Common myeloid progenitor, CD34-positive (primary cell): ENCODE measurements at places on chromosomes 6 and 20.

DNA sequence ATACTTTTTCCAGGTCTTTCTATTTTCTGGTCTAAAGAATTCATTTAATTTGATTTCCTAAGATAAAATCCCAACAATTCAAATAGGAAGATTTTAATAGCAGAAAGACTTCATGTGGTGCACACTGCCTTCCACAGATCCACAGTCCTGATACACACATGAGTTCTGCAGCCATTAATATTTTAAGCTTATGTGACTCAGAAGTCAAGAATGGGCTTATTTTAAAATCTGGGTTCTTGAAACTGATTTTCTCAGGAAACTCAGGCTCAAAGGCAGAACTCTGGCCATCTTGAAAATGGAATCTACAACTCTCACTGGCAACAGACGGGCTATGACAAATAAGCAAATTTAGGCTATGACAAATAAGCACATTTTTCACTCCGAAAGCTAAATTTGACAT lies 88.2 kb downstream of the COL12A1 start:
- no peak overlapping the region for H3K27ac ChIP-seq
- H3K27me3 ChIP-seq, result no peaks in the 10 kb centered on the region
- no peak for DNase-seq
- H3K36me3 ChIP-seq, result no peaks in the 10 kb centered on the region
- no peaks in the 10 kb centered on the region for H3K4me1 ChIP-seq
- no peak overlapping the region for H3K4me3 ChIP-seq

DNA sequence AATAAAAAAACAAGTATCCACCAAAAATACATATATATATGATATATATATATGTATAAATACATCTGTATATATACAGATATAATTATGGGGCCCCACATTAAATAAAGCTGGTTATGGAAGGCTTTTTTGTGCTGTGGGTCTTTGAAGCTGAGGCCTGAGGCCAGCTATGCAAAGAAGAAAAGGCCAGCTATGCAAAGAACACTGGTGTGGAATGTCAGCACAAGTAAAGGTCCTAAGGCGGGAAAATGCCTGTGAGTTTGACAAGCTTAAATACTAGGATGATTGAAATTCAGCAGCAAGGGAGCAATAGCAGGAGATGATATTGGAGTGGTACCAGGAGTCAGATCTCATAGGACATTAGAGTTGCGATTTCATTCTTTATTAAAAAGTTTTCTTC lies 25.2 kb downstream of the ADGRF1 start:
- H3K27ac ChIP-seq, result no peak overlapping the region
- H3K4me3 ChIP-seq, result no peak overlapping the region
- no peaks in the 10 kb centered on the region for H3K27me3 ChIP-seq
- no peaks in the 10 kb centered on the region for H3K36me3 ChIP-seq
- H3K4me1 ChIP-seq, result no peaks in the 10 kb centered on the region

DNA sequence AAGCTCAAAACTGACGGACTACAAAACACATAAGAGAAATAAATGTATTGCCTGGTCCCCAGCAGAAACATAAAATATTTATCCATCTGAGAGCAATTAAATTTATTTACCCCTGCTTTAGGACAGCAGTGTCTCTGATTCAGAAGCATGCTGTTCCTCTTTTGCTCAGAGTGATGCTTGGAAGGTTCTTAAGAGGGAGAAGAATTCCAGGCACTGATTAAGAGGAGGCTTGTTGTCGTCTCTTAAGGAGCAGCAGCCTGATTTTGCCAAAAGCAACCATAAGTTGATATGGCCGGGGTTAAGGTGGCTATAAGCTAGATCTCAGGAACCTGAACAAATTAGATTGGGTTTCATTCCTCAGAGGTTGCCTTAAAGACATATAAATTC lies 25.8 kb downstream of the CAP2 start:
- H3K36me3 ChIP-seq, result no peaks in the 10 kb centered on the region
- H3K27ac ChIP-seq, result no peak overlapping the region
- H3K4me1 ChIP-seq, result no peaks in the 10 kb centered on the region
- DNase-seq, result no peak
- no peak overlapping the region for H3K4me3 ChIP-seq
- no peaks in the 10 kb centered on the region for H3K27me3 ChIP-seq

DNA sequence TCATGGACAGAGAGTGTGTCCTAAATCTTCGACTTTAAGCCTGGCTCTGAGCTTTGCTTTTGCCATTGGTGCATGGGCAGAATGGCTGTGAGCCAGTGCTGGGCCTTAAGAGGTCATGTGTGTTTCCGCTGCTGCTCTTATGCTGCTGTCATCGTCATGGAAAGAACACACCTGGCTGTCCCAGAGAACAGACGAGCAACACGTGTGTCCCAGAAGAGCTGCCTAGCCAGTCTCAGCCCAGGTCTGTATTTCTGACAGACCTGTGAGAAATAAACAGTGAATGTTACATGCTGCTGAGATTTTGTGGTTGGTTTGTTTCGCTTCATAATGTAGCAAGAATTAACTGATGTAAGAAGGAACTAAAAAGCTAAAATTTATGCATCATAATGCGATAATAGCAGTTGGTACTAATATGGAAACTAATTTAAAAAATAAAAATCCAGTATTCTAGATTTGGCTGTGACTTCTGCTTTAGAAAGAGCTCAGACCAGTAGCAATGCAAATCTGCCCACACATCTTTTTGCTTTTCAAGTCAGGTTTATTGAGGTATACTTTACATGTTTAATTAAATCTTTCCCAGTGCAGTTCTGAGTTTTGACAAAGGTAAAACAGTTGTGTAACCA lies 11.5 kb upstream of the SCP2D1 start:
- no peaks in the 10 kb centered on the region for H3K27me3 ChIP-seq
- no peaks in the 10 kb centered on the region for H3K36me3 ChIP-seq
- no peak overlapping the region for H3K27ac ChIP-seq
- H3K4me1 ChIP-seq, result no peaks in the 10 kb centered on the region

- no peak overlapping the region for H3K4me3 ChIP-seq
- no peak for DNase-seq
- no peaks in the 10 kb centered on the region for H3K36me3 ChIP-seq
- H3K27ac ChIP-seq, result no peak overlapping the region
- H3K4me1 ChIP-seq, result no peaks in the 10 kb centered on the region
Measured at GRCh38 chr20:48585061-48585870, 242.5 kb downstream of the PREX1 start.

GRCh38 chr20:37938181-37938750 lies 35.3 kb downstream of the VSTM2L start:
- no peak for DNase-seq
- H3K27ac ChIP-seq, result no peak overlapping the region
- H3K36me3 ChIP-seq, result no peaks in the 10 kb centered on the region
- H3K27me3 ChIP-seq, result no peaks in the 10 kb centered on the region
- H3K4me1 ChIP-seq, result no peaks in the 10 kb centered on the region

- no peak for DNase-seq
- H3K4me3 ChIP-seq, result no peak overlapping the region
- H3K27me3 ChIP-seq, result peaks cover 3% of the 10 kb centered on the region
- H3K27ac ChIP-seq, result no peak overlapping the region
Measured at GRCh38 chr6:116799945-116800344, 28.9 kb downstream of the GPRC6A start.

- H3K4me3 ChIP-seq, result no peak overlapping the region
- H3K27ac ChIP-seq, result no peak overlapping the region
- no peaks in the 10 kb centered on the region for H3K36me3 ChIP-seq
- H3K27me3 ChIP-seq, result no peaks in the 10 kb centered on the region
- peaks cover 9% of the 10 kb centered on the region for H3K4me1 ChIP-seq
Measured at GRCh38 chr6:169729961-169730360, 5.7 kb upstream of the PHF10 start.

- no peaks in the 10 kb centered on the region for H3K4me1 ChIP-seq
- H3K36me3 ChIP-seq, result no peaks in the 10 kb centered on the region
- H3K4me3 ChIP-seq, result no peak overlapping the region
Measured at GRCh38 chr20:56323206-56323605, 35.6 kb upstream of the FAM210B start.

- H3K27me3 ChIP-seq, result no peaks in the 10 kb centered on the region
- H3K27ac ChIP-seq, result no peak overlapping the region
- no peak for DNase-seq
- H3K4me3 ChIP-seq, result no peak overlapping the region
- no peaks in the 10 kb centered on the region for H3K36me3 ChIP-seq
Measured at GRCh38 chr6:1893470-1894130, 283.9 kb downstream of the FOXC1 start.

GRCh38 chr6:10621213-10621612 lies 73.2 kb downstream of the C6orf52 start:
- H3K36me3 ChIP-seq, result peaks cover 13% of the 10 kb centered on the region
- no peak overlapping the region for H3K27ac ChIP-seq
- no peak overlapping the region for H3K4me3 ChIP-seq
- H3K27me3 ChIP-seq, result no peaks in the 10 kb centered on the region
- DNase-seq, result no peak
